IPS DF 19.7 (cell line): ENCODE measurements at places on chromosomes 13 and 19.

DNA sequence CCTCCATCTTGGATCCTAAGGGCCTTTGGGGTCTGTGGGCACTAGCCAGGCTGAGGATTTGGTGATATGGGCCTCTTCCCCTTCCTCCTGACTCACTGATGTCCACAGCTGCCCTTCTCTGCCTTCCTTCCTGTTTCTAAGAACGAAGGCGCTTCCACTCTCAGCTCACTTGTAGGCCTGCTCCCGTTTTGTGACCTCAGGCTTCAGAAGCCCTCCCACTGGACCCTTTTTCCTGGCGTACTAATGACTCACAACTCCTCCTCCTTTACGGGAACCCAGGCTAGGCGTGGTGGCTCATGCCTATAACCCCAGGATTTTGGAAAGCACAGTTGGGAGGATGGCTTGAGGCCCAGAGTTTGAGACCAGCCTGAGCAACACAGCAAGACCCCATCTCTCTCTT is 55.6 kb downstream of the TMED1 start:
- DNase-seq, result no peak

GRCh38 chr13:92989301-92989700 is 237.3 kb upstream of the GPC6 start:
- DNase-seq, result no peak

- no peak for DNase-seq
These were observed 86.0 kb downstream of the GADD45B start for GRCh38 chr19:2561895-2562294.

- no peak for DNase-seq
These were observed 429.9 kb downstream of the SPRY2 start for GRCh38 chr13:79910875-79911540.

DNA sequence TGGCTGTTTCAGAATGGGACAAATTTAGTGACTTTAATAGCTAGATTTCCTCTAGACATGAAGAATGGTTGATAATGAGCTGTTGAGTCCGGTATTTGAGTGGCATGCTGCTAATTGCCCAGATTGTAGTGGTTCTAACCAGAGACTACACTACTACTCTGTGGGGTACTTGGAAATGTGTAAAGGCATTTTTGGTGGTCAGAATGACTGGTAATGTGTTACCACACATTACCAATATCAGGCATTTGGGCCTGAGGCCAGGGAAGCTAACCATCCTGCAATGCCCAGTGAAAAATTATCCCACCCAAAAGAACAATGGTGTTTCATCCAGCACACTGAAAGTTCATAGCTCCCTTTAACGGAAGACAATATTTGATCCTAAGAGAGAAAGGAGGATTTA is 17.5 kb upstream of the N4BP2L1 start:
- DNase-seq, result no peak

- peak; percentile 65 for DNase-seq
These were observed 4.8 kb upstream of the ZNF253 start for GRCh38 chr19:19860756-19861390.

- DNase-seq, result no peak
These were observed 72.6 kb upstream of the SERP2 start for GRCh38 chr13:44300895-44301638.

GRCh38 chr19:33102893-33103292 is 21.9 kb downstream of the GPATCH1 start:
- no peak for DNase-seq

DNA sequence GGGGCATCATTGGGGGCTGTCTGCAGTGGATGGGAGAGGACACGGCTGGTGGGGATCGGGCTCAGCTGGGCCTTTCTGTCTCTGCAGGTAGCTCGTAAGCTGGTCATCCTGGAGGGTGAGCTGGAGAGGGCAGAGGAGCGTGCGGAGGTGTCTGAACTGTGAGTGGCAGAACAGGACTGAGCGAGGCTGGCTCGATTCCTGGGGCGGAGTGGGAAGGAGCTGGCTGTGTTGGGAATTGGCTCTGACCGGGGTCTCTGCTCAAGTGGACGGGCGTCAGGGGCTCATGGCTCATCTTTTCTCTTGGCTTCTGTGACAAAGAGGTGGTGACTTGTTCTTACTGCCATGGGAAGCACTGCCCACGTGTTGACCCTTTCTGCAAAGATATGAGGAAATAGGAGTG is 11.6 kb downstream of the TPM4 start:
- DNase-seq, result no peak

DNA sequence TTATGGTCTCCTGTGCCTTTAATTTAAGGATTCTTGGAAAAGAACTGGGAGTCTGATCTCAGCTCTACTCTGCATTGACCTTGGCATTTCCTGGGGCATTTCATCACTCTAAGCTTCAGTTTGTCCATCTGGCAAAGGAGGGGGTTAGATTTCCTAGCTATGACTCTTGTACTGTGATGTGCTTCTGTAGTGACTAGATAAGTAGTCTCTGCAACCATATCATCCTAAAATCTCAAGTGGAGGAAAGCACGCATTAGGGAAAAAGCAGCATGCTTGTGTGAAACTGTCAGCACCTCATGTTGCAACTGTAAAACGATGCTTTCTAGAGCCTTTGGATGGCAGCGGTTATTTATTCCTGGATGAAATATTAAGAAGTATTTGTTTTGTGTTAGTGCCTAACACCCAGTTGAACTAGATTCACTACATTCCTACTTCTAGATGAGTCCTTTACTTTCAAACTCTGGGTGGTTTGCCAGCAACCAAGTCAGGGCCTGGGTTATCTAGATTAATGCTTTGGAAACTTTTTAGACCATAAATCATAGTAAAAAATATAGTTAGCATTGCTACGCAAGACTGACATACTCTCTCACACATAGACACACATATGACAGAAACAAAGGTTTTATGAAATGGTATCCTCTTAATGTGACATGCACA is 6.8 kb downstream of the WDFY2 start:
- no peak for DNase-seq

DNA sequence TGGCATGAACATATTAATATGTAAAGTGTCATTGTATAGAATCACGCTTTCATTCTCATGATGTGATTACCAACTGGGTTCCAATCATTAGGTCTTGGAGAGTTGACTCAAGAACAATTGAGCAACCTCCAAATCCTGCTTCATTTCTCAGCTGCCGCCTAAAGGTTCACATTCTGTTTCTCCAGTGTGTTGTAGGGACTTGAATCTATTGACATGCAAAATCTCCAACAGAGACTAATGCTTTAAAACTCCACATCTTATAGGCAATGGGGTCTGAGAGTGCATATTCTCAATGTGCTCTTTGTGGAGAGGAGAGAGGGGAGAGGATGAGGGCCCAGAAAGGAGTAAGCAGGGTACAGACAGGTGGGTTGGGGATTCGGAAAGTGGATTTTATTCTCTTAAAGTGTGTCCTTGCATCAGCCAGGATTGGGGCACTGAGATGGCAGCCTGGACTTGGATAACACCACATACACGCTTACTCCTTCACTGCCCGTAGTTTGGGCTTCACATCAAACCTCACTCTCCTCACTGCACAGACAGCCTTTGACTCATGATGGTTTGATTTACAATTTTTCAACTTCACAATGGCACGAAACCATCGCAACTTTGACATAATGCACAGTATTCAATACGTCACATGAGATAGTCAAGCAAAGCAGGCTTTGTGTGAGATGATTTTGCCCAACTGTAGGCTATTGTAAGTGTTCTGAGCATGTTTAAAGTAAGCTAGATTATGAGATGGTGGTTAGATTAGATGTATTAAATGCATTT is 241.3 kb upstream of the IRS2 start:
- no peak for DNase-seq

- peak; percentile 80 for DNase-seq
These were observed 539 bp upstream of the ZNF667 start for GRCh38 chr19:56477429-56478338.

DNA sequence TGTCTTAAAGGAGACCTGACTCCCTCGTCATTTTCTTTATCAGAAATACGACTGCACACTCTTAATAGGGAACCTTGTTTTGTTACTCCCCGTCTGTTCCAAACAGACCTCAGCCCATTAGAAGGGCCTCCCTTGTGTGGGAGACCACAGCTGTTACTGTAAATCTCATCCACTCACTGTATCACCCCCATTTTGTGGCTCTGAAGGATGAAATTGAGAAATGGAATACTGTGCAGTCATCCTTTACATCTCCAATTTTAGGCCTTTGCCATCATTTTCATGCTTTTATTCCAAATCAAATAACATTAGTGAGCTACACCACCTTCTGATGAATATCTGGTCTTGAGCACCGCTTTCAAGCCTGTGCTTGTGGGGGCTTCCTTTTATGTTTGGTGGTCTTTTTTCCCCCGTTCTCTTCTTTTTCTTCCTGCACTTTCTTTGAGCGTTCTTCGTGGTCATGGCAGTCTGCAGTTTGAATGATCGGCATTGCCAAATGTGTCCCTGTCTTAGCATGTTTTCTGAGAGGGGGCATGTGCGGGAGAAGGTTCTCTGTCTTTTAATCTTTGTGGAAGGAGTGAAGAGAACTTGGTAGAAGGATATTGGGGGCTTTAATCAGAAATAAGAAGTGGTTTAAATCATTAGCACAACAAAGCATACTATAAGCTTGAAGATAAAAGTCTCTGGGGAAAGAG is 65.8 kb downstream of the GGACT start:
- no peak for DNase-seq

- DNase-seq, result no peak
These were observed 937.9 kb downstream of the EFNB2 start for GRCh38 chr13:105597573-105597972.

DNA sequence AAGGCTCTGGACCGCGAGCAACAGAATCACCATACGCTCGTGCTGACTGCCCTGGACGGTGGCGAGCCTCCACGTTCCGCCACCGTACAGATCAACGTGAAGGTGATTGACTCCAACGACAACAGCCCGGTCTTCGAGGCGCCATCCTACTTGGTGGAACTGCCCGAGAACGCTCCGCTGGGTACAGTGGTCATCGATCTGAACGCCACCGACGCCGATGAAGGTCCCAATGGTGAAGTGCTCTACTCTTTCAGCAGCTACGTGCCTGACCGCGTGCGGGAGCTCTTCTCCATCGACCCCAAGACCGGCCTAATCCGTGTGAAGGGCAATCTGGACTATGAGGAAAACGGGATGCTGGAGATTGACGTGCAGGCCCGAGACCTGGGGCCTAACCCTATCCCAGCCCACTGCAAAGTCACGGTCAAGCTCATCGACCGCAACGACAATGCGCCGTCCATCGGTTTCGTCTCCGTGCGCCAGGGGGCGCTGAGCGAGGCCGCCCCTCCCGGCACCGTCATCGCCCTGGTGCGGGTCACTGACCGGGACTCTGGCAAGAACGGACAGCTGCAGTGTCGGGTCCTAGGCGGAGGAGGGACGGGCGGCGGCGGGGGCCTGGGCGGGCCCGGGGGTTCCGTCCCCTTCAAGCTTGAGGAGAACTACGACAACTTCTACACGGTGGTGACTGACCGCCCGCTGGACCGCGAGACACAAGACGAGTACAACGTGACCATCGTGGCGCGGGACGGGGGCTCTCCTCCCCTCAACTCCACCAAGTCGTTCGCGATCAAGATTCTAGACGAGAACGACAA is 1.8 kb downstream of the PCDH17 start:
- no peak for DNase-seq

GRCh38 chr19:2385053-2385721 is 25.1 kb downstream of the TMPRSS9 start:
- DNase-seq, result peak; percentile 59

DNA sequence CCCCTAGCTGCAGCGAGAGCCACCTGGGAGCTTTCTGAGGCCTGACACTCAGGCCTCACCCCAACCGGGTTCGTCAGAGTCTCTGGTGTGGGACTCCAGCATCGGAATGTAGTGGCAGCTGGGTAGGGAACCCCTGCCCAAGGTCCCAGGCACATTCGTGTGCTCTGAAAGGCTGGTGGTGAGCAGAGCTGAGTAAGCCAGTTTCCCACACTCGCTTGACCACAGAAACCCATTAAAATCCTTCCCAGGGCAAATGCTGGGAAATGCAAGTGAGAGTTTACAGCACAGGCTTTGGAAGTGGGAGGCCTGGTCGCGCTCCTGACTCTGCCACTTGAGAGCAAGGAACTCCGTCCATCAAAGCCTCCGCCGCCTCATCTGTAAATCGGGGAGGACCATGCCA is 4.2 kb downstream of the TRAPPC6A start:
- DNase-seq, result no peak

DNA sequence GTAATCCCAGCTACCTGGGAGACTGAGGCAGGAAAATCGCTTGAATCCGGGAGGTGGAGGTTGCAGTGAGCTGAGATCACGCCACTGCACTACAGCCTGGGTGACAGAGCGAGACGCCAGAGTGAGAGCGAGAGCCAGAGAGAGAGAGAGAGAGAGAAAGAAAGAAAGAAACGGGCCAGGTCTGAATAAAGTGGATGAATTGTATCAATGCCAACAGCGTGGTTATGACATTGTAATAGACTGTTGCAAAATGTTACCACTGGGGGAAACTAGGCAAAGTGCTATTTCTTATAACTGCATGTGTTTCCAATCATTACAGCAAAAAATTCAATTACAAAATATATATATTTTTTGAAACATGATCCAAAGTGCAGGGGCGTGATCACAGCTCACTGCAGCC is 11.8 kb upstream of the BTBD2 start:
- DNase-seq, result no peak

DNA sequence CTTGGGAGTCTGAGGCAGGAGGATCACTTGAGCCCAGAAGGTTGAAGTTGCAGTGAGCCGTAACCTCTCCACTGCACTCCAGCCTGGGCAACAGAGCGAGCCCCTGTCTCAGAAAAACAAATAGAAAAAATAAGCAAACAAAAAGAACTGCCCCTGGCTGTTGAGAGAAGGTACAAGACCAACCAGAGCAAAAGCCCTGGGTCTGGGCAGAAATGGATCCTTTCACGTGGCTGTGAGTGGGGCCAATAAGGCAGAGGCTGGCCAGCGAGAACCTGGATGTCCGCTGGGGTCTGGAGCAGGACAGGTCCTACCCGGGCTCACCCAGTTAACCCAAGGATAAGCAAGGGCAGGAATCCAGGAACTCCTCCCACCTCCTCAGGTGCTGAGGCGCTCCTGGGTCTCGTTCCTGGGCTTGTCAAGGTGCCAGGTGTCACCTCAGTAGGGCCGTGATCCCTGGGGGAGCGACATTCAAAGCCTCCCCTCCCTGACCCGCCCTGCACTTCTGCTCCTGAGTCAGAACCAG is 4.7 kb upstream of the SLC5A5 start:
- no peak for DNase-seq

DNA sequence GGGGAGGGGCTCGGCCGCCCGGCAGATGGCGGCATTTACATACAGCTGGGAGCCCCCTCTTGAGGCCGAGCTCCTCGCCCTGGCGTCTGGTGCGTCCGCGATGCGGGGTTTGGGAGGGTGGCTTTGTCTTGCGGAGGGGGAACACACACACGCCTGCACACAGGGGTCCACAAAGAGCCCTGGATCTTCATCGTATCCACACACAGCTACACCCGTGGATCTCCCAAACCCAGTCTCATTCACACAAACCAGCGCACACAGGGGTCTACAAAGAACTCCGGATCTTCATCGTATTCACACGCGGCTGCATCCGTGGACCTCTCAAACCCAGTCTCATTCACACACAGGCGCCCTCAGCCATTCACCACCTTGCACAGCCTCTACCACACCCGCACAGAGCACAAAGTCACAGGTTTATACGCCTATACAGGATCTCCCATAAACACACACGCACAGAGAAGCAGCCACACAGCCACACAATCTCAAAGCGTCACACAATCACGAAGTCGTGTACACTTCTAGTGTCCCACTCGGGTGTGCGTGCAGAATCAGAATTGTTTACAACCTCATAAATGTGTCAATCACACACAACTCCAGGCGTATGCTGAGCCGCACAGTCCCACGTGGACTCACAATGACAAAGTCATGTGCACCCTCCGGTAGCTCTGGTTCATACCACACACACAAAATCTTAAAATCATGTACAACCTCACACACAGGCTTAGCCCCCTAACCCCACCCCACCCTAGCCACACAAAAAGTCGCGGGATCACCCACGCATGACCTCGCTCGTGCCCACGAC is 550 bp upstream of the DLL3 start:
- DNase-seq, result no peak

GRCh38 chr19:18058208-18059009 is 28.3 kb downstream of the IL12RB1 start:
- peak; percentile 73 for DNase-seq
